ENCODE measurements at places on chromosomes 6 and 20. TPM values are rescaled to one million over a fixed set of nuclear protein-coding genes. Genes with fewer than 3 reads are reported as not detected.

The MAP1LC3A gene
- 94.4 TPM for total RNA-seq

The MOG gene
- not detected for total RNA-seq

The TRAPPC3L gene
- total RNA-seq: not detected

The CEP250 gene
- 33.5 TPM for total RNA-seq

The LCA5 gene
- total RNA-seq: 5.7 TPM

The ZC2HC1B gene
- not detected for total RNA-seq

The ABCC10 gene
- total RNA-seq: 46.8 TPM

The SLC26A8 gene
- not detected for total RNA-seq

The SMLR1 gene
- total RNA-seq: 2.8 TPM

The PROKR2 gene
- total RNA-seq: not detected

The CDSN gene
- 0.17 TPM for total RNA-seq

The NR2E1 gene
- total RNA-seq: not detected

The MICB gene
- total RNA-seq: 2.7 TPM

The SLC17A5 gene
- total RNA-seq: 22.1 TPM

The RNF39 gene
- 2.5 TPM for total RNA-seq

The OVOL2 gene
- total RNA-seq: 11.1 TPM

The COX4I2 gene
- 3.8 TPM for total RNA-seq

The SLC24A3 gene
- 19.9 TPM for total RNA-seq

The SMOC2 gene
- 213 TPM for total RNA-seq

The KIF25 gene
- total RNA-seq: 0.43 TPM

The MYBL2 gene
- total RNA-seq: 1.6 TPM

The GTSF1L gene
- total RNA-seq: not detected

The C20orf141 gene
- not detected for total RNA-seq

The SLC44A4 gene
- 457 TPM for total RNA-seq

The EDN3 gene
- 7.7 TPM for total RNA-seq
